B cell (primary cell): ENCODE measurements at places on chromosomes 3 and 15. TPM values are rescaled to one million over a fixed set of nuclear protein-coding genes. Genes with fewer than 3 reads are reported as not detected.

Gene INSYN1
- total RNA-seq = not detected in 2 replicates

Gene ALG3
- total RNA-seq = 32.7 and 38.6 TPM in 2 replicates

Gene LYZL4
- not detected in 2 replicates for total RNA-seq

Gene CNOT10
- total RNA-seq = 66.2 and 69.0 TPM in 2 replicates

Gene FMN1
- total RNA-seq = 0.96 and 1.2 TPM in 2 replicates

Gene ROPN1
- total RNA-seq = not detected in 2 replicates

Gene CCR9
- 0.76 and 1.1 TPM in 2 replicates for total RNA-seq

Gene FSTL1
- not detected in 2 replicates for total RNA-seq

Gene CLSTN2
- total RNA-seq = not detected in 2 replicates

- DNase-seq = peak; percentile 68
Measured at GRCh38 chr3:141796081-141796888, 33.1 kb downstream of the GRK7 start.

DNA sequence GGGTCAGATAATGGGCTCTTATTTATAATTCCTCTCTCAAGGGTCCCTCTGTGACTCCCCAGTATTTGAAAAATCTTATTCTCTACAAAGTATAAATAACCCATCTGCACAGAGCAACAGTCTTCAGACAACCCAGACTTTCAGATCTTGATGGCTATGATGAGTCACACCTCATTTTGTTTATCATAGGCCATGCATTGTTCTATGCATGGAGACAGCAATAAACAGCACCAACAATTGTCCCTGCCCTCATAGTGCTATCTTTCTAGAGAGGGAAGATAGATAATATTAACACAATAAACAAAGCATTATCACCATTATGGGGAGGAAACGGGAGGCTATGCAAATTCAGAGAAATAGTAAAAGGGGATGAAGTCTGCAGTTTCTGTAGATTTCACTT lies 13.4 kb downstream of the FHIT start:
- DNase-seq = no peak

DNA sequence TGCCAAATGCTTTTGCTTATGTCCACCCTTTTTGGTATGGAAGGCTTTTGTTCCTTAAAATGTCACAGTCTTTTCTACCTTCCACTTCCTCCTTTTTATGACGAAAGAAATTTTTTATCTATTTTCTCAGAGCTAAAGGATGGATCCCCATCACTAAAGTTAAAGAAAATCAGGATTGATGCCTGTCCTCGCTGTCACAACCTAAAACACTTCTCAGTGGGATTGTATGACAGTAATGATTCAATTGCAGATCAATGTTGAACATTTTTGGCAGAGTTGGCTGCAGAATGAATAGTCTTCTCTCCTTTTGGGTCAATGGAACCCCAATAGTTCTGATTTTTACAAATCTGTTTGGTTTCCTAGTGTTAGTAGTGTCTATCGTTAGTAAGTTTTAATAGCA lies 549.8 kb upstream of the ROBO2 start:
- no peak for DNase-seq

- DNase-seq = no peak
Measured at GRCh38 chr3:159787178-159787574, 201.5 kb upstream of the IL12A start.

GRCh38 chr3:11819146-11819689 lies 27.5 kb downstream of the TAMM41 start:
- no peak for DNase-seq

DNA sequence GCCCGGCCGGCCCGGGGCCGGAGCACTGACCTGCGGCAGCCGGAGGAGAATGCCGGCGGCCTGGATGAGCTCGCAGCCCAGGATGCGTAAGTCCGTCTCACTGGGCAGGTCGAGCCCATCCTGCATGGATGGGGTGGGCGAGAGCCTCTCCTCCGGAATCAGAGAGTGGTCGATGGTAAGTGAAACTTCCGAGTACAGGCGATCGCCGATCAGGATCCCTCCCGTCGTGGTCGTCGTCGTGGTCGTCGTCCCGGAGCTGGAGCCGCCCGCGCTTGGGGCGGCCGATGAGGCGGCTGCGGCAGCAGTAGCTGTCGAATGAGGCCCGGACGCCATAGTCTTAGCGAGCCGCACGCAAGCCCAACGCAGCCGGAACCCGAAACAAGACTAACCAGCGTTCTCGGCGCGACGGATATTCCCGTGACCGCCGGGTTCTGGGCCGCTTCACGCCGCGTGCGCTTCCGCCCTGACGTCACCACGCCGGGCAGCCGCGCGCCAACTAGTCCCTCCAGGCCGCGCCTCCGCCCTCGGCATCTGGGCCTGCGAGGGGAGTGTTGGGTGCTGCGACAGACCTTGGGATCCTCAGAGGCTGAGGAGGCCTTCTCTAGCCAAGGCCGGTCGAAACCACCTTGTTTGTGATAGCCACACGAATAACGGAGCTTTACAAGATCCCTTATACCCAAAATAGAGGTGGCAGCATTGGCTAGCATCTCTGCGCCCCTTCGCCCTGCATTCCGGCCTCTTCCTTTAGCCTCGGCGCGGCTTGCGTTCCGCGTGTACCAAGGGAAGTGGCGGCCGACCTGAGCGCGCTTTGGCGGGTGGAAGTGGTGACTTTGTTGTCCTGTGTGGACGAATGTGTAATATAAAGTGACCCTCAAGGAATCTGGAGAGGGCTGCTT lies at the start of gene CCNL1:
TSS of gene CCNL1 (minus strand) at position 386 of the 896 bp plus-strand sequence. CDS start at position 333, 53 bp downstream.
- peak; percentile 99 for DNase-seq

GRCh38 chr3:127200086-127200691 lies 7.3 kb downstream of the PRR23E start:
- no peak for DNase-seq

DNA sequence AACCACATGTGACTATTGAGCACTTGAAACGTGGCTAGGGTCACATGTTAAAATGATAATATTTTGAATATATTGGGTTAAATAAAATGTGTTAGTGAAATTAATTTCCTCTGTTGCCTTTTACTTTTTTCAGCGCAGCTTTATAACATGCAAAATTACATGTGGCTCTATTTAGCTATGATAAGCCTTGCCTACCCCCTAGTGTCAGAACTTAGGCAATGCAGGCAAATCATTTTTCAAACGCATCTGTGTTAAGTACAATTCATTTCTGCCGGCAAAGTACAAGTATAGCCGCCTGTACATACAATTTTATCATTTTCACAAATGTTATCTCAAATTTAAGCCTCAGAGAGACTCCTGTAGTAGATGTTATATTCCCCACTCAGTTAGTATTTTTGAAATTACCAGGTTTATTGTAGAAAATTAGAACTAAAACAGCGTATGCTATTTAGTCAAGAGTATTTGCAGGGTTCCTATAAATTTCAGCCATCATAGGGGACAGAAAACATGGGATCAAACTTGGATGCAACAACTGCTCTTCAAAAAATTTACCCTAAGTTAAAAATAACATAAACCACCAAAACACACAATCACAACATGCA lies 56.1 kb downstream of the TAFA4 start:
- peak; percentile 65 for DNase-seq

DNA sequence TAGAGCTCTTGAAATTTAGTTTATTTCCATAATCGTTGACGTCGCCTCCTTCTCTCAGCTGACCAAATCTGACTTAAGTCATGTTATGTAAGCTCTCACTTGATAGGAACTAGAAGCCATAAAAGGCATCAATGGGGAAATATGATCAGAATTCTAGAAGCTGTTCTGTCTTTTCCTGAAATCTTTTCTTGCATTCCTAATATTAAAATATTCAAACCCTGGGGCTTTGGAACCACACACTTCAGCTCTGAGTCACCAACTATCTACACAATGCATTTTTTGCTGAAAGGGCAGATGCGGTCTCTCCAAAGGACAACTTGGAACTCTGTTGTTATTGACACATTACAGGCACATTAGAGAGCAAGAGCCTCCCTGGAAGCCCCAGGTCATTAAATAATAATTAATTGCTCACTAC lies 91.3 kb downstream of the LARS2 start:
- no peak for DNase-seq

DNA sequence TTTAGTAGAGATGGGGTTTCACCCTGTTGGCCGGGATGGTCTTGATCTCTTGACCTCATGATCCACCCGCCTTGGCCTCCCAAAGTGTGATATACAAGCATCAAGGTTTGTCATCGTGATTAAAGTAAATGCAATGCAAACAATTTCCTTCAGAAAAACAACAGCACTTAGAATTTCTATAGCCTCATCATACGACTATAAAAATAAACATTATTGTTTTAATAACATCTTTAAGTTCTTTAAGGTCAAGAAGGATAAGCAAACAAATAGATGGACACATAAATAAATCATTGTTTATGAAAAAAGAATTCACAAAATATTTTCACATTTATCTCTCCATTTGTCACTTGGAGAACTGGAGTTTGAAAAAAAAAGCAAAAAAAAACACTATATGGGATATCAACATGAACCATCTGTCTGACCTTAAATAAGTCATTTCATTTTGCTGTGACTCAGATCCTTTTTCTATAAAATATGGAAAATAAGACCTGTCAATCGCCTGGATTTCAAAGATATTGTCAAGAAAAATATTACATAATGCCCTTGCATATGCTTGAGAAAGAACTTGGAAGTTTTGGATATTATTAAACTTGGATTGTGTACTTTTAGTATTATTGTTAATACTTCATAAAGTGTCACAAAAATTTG lies 642.0 kb upstream of the KCNMB2 start:
- DNase-seq = no peak

DNA sequence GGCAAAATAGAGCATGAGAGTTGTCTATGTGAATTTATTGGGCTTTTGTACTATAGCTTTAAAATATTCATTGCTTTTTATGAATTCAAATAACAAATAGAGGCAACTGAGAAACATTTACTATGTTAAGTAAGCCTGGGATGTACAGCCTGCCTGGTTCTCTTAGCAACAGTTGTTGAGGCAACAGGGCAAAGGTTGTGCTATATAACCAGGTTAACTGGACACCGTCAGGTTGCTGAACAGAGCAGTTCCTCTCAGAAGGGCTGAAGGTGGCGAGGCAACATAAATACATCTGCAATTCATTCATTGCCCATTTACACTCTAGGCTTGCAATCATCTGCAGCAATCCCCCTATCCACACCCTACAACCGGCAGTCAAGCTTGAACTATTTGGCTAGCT lies 78.2 kb downstream of the GTF2E1 start:
- no peak for DNase-seq

GRCh38 chr3:18344306-18345014 lies 80.7 kb downstream of the SATB1 start:
- DNase-seq = no peak

- DNase-seq = no peak
Measured at GRCh38 chr3:159892171-159892795, 96.4 kb upstream of the IL12A start.

GRCh38 chr3:13069495-13069894 lies 3.7 kb downstream of the IQSEC1 start:
- DNase-seq = peak; percentile 67

DNA sequence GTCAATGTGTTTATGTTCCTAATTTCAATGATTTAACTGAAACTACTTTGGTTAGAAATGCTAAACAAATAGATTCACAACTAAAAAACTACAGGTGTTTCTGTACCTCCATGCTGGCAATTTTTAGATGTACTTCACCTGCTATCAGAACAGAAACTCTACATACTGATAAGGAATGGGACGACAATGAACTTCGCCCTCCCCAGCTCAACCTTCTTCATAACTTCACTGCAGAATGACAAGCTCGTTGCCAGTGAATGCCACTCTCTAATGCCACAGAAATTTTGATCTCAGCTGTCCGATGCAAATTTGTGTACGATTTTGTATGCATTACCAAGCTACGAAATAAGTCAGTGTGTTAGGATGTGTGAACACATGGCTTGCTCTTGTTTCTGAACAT lies 133.4 kb downstream of the FOXP1 start:
- DNase-seq = no peak

DNA sequence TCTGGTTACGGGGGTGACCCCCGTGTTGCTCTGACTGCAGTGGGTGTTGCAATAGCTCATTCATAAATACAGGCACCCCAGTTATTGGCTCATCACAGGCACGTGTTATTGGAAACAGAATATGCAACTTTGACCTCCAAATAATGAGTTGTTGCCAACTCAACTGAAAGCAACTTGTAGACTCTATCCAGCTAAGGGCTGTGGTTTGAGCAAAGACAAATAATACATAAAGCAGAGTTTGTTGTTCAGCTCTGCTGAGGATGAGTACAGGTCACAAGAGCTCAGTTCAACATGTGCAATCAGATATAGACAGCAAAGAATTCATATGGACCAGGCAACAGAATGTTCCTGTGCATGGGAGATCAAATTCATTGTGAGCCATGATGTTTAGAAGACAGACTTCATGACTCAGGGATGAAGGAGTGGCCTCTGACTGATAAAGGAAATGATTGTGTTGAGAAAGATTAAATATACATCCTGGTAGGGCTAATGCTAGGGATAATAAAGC lies 87.6 kb upstream of the LRIG1 start:
- DNase-seq = no peak

- DNase-seq = no peak
Measured at GRCh38 chr3:100936931-100937330, 56.3 kb downstream of the ABI3BP start.

- DNase-seq = no peak
Measured at GRCh38 chr15:73078722-73079121, 26.5 kb downstream of the NEO1 start.

- DNase-seq = no peak
Measured at GRCh38 chr3:36579746-36580145, 184.6 kb downstream of the DCLK3 start.

- no peak for DNase-seq
Measured at GRCh38 chr15:98523912-98524662, 124.3 kb upstream of the IGF1R start.

- DNase-seq = no peak
Measured at GRCh38 chr3:160935413-160936095, 169.6 kb downstream of the B3GALNT1 start.

DNA sequence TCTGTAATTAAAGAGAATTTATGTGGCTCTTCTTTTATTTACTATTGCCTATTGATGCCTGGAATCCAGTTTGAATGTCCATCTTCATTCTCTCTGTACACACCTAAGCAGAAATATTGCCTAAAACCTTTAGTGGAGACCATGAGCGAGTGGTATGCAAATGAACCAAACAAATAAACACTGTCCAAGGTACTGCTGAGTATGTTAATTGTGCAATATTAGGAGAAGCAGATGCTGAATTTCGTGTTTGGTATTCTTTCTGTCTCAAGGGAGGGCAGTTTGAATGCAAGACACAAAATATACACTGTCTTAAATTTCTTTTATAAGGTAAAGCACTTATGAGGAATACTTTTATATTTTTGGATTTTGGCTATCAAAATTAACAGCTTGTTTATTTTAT lies 440.9 kb downstream of the RBMS3 start:
- DNase-seq = no peak

- no peak for DNase-seq
Measured at GRCh38 chr3:26559227-26559626, 63.3 kb upstream of the LRRC3B start.

GRCh38 chr15:73633991-73634495 lies 854 bp upstream of the NPTN start:
- no peak for DNase-seq

- no peak for DNase-seq
Measured at GRCh38 chr15:39031596-39031995, 467.0 kb upstream of the RASGRP1 start.

GRCh38 chr3:192481638-192482037 lies 245.7 kb downstream of the FGF12 start:
- DNase-seq = no peak

- no peak for DNase-seq
Measured at GRCh38 chr3:112056451-112056929, 22.0 kb downstream of the TMPRSS7 start.

- DNase-seq = peak; percentile 14
Measured at GRCh38 chr3:47634996-47635395, 56.3 kb upstream of the CSPG5 start.
